ENCODE measurements at places on chromosomes 16 and 17.

DNA sequence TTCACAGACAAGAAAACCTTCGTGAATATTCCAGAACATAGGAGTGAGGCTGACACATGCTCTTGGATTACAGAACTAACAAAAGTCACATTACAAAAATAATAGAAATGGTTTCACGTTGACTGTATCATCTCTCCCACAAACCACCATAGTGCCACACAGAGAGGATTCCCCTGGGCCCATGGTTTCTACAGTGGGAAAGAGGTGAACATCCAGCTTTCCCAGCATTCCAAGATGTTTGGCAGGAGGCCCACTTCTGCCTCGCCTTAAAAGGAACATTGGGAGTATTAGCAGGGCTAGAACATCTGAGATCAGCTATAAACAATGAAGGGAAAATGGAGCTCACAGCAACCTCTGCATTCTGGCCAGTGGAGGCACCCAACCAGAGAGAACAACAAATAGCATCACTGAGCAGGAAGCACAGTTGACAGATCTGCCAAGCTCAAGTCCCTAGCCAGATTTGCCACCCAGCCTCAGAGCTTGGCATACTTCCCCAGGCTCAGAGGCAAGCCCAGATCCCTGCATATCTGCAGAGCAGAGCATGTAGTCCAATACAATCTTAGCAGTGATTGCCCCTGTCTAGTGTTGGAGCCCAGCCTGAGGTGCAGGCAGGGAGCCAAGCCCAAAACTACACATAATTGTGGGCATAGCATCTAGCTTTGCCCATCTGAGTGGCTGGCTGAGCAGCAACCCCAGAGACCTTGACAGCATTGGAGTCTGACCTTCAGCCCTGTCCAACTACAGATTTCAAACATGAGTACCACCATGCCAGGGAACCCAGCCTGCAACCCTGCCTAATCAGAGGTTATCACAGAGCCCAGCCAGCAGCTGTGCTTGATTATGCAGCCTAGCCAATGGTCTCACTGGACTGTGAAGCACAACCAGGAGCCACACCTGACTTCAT, 260.4 kb downstream of the CEP112 start:
- no peak for DNase-seq

GRCh38 chr17:78414178-78415162, 36.0 kb downstream of the PGS1 start:
- DNase-seq: peak; percentile 29

- DNase-seq: no peak
Observed at GRCh38 chr17:59234631-59235030, 14.3 kb downstream of the GDPD1 start.

- no peak for DNase-seq
Observed at GRCh38 chr17:19407601-19408345, 3.3 kb upstream of the RNF112 start.

- no peak for DNase-seq
Observed at GRCh38 chr16:79451196-79451816, 149.2 kb downstream of the MAF start.

GRCh38 chr16:66668777-66669444, 27.6 kb downstream of the CMTM4 start:
- no peak for DNase-seq

DNA sequence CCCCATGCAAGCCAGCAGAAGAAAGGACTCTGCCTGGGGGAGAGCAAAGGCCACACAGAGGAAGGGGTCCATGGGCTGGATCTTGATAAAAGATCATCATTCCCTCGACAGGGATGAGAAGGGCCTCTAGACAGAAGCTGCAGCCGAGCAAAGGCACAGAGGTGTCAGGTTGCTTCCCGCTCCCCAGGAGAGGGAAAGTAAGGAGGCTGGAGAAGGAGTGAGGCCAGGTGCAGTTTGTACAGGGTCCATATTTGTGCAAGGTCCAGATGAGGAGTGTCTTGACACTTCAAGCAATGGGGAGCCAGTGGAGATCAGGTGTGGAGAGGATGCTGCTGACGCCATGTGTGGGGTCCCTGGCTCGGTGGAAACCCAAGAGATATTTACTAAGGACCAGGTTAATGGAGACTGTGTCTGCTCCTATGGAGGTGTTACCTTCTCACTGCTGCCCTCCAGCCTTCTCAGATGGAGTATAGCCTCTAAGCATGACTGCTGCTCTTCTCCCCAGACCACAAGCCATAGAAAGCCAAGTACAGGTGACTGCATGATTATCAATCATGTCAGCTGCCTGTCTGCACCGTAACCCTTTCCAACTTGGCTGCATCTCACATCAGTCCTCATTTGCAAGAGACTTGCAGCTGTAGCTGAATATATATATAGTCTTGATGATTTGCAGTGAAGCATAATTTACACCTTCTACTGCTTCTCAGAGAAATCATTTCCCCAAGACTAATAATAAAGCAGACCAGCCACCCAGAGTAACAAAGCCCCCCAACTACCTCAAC, 21.1 kb downstream of the GAS7 start:
- no peak for DNase-seq

DNA sequence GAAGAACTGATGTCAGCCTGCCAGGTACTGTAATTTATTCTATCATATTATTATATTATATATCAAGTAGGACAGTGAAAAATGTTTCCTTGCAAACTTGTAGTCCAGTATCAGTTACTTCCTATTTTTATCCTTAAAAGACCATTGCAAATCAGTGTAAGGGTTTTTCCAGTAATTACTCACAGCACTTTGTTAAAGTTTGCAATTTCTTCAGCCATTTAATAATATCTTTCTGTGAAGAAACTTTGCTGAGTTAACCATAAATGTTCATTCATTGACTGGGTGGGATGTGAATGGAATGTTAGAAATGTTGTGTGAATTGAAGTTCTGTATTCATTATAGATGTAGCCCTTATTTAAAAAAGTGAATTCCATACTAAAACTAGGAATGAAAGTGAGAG, 26.7 kb downstream of the HAPSTR1 start:
- no peak for DNase-seq

GRCh38 chr17:4588391-4588790, 4.1 kb downstream of the SMTNL2 start:
- DNase-seq: no peak

DNA sequence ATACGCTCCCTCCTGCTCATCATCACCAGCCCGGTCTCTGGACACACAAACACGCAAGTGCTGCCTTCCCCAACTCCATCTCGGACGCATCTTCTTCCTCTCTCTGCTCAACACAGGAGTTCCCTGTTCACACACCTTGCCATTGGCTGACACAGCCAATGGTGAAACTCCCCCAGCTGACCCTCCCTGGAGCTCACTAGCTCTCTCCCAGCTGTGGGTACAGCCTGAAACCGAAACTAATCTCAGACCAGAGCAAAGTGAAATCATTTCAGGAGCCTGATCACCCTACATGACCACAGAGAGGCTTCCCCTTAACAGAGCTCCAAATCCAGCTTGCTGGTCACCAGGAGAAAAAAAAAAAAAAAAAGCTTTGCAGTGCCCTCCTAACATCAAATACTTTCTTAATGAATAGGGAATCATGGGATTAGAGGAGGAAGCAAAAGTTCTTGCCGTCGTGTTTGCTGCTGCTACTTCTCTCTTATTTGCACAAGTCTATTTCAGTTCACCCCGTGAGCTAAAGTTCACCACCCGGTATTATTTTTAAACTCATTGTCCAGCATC, 8.3 kb downstream of the CUEDC1 start:
- DNase-seq: no peak

DNA sequence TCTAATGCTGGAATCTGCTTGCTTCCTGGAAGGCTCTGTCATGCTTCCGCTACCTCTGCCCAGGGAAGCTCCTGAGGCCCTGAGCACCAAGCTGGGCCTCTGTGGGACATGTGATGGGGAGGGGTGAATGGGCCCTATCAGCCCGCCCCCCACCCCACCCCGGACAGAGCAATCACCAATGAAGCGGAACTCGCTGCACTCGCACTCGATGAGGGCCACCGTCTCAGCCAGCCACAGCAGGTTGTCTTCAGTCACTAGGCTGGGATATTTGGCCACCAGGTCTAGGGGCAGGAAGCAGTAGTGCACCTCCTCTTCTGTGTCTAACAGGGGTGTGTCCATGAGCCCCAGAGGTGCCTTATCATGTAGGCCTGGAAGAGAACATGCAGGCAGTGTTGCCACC, 23.6 kb downstream of the KCTD19 start:
- no peak for DNase-seq

GRCh38 chr17:81685108-81685507, 1.3 kb downstream of the HGS start:
- DNase-seq: no peak

- no peak for DNase-seq
Observed at GRCh38 chr16:46982335-46982734, 8.9 kb upstream of the DNAJA2 start.

- DNase-seq: no peak
Observed at GRCh38 chr17:39098588-39098987, 52.8 kb downstream of the PLXDC1 start.

- DNase-seq: no peak
Observed at GRCh38 chr17:44263345-44263902, 4.5 kb downstream of the SLC4A1 start.

- DNase-seq: no peak
Observed at GRCh38 chr16:24776501-24777220, 47.2 kb downstream of the TNRC6A start.

GRCh38 chr17:45646288-45646988, 137.7 kb upstream of the CRHR1 start:
- DNase-seq: no peak

GRCh38 chr16:65070831-65071432, 50.9 kb downstream of the CDH11 start:
- DNase-seq: no peak

DNA sequence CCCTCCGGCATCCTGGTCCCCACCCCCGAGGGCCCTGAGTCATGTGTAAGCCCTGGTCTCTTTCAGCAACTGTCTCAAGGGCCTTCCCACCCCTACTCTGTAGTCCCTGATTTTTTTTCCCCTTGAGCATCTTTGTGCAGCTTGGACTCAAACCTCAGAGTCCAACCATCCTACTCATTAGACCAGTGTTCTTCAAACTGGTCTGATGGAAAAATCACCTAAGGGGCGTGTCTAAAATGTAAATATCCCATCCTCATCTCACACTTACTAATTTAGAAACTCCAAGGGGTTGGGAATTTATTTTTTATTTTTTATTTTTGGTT, 624 bp downstream of the G6PC3 start:
- no peak for DNase-seq

GRCh38 chr17:15432807-15433611, 34.4 kb downstream of the CDRT4 start:
- DNase-seq: no peak

DNA sequence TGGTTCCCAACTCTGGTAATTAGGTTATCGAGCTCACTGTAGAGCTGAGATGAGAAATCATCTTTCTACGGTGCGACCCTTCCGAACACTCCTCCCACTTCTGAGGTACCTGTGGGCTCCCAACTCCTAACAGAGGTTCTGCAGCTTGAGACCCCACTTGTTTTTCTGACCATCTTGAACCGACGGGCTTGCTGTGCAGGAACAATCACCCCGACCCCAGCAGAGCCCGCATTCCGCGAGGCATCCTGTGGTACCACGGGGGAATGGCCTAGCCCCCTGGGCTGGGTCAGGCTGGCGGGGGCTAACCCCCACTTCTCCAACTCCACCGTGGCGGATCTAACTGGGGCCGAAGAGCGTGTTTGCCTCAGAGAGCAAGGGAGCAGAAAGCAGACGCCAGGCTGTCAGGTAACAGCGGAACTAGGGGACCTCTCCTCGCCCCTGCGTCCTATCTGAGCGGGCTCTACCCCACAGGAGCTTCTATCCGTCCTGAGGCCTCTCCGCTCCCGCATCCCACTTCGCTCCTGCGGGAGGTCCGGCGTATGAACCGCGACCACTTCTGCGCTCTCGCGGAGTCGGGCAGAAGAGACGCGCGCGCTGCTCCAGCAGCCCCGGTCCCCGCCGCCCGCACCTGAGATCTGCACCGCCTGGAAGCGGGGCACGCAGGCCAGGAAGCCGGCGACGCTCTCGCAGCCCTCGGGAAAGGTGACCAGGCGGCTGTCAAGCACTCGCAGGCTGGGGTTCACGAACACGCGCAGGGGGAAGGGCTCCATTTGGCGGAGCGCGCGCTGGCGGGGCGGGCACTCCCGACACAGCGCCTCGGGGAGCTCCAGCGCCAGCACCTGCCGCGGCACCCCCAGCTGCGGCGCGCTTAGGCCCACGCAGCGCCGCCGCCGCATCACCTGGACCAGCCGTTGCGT, 761 bp downstream of the PDF start:
- no peak for DNase-seq

DNA sequence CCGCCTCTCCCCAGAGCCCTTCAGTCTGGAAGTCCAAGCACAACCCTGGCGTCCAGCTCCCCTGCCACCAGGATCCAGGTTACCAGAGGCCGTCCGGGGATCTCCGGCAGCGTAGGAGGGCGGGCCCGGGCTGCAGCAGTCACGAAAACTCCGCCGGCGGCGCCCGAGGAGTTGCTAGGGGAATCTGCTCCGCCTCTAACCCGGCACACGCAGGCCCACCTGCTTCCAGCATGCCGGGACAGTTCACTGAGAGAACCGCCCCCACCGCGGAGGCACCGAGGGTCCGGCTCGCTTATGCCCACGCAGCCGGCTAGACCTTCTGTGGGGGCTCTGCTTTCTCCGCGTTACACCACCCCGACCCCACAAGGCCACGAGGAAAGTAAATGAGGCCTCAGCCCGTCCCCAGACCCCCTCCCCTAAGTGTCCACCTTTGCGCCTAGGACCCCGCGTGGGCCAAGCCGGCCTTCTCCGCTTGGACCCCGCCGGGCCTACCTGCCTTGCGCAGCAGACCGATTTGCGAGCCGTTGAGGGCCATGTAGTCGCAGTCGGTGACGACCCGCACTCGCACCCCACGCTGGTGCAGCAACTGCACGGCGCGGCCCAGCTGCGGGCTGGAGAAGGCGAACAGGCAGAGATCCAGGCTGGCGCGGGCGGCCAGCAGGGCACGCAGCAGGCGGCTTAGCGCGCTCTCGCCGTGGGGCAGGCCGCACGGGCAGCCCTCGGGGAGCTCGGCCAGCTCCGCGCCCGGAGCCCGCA, 587 bp downstream of the PLD6 start:
- peak; percentile 39 for DNase-seq

All from effector CD4-positive, alpha-beta T cell (primary cell).